Liver (tissue), 10 donors: ENCODE measurements at places on chromosomes 13 and 19. TPM values are rescaled to one million over a fixed set of nuclear protein-coding genes. Genes with fewer than 3 reads are reported as not detected.
A peak's percentile ranks its signal among the peaks of the same experiment; 100 is the strongest.

DNA sequence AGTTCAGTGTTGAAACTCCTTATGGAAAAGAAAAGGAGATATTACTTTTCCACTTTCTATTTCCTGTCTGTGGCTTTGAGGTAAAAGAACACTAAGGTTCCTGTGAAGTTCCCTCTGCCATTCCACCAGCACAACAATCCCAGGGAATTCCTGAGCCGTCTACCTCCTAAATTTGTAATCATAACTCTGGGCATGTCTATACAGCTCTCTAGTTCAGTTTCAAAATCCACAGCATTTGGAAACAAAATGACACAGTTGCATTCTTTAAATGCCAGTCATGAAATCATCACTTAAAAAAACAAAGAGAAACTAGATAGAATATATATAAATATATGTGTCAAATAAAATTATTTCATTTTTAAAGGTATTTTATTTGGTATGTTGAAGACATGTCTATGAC lies 9.0 kb upstream of the THSD1 start:
- no peaks in the 10 kb centered on the region for H3K27me3 ChIP-seq
- H3K4me1 ChIP-seq: peaks cover 3% of the 10 kb centered on the region
- DNase-seq: no peak
- H3K27ac ChIP-seq: no peak overlapping the region
- H3K36me3 ChIP-seq: peaks cover 42% of the 10 kb centered on the region

DNA sequence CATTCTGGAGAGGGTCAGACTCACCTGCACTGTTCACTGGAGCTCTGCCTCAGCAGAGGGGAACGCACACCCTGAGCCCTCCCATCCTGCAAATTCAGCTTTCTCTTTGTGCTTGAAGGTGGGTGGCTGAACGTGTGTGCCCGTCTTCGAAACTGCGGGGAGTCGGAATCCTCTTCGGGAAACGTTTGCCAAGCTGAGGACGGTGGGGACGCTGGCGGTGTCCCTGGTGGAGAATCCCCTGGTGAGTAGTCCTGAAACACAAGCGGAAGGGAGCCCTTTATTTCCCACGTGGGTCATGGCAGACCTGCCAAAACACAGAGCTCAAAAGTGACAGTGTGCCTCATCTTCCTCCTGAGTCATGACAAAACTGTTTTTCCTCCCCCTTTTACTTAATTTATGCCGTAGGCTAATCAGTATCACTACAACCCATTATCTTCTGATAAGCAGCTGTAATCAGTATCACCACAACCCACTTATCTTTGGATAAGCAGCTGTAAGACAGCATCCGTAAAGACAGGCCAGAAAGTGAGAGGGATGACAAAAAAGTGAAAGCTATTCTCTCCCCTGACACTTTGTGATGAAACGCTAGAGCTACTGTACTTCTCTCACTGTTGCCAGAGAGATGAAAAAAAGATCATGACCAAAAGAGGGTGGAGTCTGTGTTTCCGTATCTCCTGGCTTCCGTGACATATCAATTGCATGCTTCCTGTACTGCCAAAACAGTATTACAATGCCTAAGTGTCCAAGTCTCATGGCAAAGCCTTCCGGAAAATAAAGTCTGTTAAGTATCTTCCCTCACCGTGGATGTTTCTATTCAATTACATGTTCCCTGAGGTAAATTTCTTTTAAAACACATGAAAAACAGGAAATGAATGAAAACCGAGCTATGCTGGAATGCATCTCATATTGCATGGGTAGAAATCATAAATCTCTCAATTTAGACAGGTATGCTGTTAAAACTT lies 155.5 kb downstream of the TBC1D4 start:
- no peak overlapping the region for H3K27ac ChIP-seq
- H3K36me3 ChIP-seq: no peaks in the 10 kb centered on the region
- H3K4me1 ChIP-seq: peaks cover 9% of the 10 kb centered on the region
- no peak overlapping the region for H3K4me3 ChIP-seq
- H3K27me3 ChIP-seq: no peaks in the 10 kb centered on the region
- DNase-seq: no peak

DNA sequence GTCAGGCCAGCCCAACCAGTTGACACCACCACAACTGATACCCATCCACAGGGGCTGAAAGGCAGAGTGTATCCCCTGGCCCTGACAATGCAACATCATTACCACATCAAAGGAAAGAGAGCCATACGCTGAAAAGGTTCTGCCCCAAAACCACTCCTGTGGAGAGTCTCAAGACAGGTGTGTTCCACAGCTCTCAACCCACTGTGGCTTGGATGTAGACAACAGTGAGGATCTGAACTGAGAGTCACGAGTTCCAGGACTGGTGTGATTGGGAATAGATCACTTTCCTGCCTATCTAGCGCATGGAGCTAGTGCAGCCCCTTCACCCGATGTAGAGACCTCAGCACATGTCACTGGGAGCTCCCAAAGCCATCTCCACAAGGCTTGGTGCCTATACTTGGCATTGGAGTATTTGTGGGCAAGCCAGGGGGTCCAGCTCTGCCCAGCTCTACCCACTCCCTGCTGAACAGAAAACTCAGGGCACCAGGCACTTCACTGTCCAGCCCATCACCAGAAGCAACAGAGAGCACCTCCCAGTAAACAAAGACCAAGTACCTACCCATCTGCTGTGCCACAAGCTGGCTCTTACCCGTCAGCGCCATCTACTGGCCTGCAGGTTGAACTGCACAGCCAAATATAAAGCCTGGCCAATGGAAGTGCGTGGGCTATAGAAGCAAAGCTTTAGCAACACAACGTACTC lies 579.5 kb downstream of the UQCRFS1 start:
- H3K4me3 ChIP-seq: no peak overlapping the region
- H3K27ac ChIP-seq: no peak overlapping the region
- peak; percentile 55 for DNase-seq
- H3K36me3 ChIP-seq: no peaks in the 10 kb centered on the region
- H3K27me3 ChIP-seq: no peaks in the 10 kb centered on the region

DNA sequence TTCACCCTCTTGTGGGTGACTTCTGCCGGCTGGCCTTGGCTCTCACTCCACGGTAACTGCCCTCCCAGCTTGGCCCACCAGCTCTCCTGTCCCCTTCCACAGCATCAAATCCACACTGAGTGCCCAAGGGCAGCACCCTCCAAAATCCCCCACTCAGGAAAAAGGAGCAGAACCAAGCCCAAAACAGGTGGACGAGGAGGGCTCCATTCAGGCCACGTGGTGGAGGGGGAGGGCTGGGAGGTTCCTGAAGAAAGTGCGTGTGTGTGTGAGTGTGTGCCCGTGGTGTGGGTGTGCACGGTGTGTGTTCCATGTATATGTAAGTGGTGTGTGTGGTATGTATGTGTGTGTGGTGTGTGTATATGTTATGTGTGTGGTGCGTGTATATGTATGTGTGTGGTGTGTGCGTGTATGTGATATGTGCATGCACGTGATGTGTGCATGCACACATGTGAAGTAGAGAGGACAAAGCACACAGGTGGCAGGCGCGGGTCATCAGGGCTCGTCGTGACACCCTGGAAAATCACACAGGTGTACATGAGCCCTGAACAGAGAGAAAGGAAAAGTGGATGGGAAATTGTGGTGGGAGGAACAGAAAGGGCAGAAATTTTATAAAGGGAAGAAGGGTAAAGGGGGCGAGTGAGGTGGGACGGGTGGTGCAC lies 76.9 kb downstream of the COL4A1 start:
- no peak overlapping the region for H3K27ac ChIP-seq
- DNase-seq: no peak
- H3K36me3 ChIP-seq: no peaks in the 10 kb centered on the region
- H3K27me3 ChIP-seq: no peaks in the 10 kb centered on the region

DNA sequence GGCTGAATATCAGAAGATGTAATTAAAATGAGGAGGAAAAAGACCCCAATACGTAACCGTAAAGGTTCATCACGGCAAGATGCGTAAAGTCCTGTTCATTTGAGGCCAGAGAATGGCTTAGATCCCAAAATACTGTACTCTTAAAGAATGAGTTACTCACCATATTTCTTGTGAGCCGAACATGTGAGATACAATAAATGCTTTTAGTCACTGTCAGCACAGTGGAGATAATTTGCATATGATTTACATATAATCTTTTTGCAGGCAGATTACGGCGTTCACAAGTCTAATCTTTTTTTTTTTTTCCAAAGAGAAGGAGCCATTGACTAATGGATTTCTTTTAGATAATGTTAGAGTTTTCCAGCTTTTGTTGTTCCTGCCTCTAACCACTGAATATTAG lies 28.4 kb downstream of the AMER2 start:
- no peaks in the 10 kb centered on the region for H3K4me1 ChIP-seq
- H3K27me3 ChIP-seq: peaks cover 4% of the 10 kb centered on the region
- no peak overlapping the region for H3K4me3 ChIP-seq
- no peaks in the 10 kb centered on the region for H3K36me3 ChIP-seq

DNA sequence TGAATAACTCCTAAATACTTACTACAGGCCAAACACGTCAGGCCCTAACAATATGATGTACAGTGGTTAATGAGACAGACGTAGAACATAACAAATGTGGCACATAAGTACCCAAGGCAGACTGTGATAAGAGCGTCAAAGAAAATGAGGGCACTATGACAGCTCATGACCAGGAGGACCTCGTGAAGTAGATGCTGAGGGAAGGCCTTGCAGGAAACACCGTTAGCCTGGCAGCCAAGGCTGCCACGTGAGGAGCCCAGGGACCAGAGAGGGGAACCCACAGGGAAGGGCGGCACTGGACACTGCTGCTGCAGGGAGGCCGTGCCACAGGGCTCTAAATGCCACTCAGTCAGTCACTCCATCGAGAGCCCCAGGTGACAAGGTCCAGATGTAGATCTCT lies 5.7 kb downstream of the TUBGCP3 start:
- H3K4me3 ChIP-seq: no peak overlapping the region
- DNase-seq: no peak
- no peaks in the 10 kb centered on the region for H3K27me3 ChIP-seq
- no peak overlapping the region for H3K27ac ChIP-seq
- H3K4me1 ChIP-seq: no peaks in the 10 kb centered on the region

DNA sequence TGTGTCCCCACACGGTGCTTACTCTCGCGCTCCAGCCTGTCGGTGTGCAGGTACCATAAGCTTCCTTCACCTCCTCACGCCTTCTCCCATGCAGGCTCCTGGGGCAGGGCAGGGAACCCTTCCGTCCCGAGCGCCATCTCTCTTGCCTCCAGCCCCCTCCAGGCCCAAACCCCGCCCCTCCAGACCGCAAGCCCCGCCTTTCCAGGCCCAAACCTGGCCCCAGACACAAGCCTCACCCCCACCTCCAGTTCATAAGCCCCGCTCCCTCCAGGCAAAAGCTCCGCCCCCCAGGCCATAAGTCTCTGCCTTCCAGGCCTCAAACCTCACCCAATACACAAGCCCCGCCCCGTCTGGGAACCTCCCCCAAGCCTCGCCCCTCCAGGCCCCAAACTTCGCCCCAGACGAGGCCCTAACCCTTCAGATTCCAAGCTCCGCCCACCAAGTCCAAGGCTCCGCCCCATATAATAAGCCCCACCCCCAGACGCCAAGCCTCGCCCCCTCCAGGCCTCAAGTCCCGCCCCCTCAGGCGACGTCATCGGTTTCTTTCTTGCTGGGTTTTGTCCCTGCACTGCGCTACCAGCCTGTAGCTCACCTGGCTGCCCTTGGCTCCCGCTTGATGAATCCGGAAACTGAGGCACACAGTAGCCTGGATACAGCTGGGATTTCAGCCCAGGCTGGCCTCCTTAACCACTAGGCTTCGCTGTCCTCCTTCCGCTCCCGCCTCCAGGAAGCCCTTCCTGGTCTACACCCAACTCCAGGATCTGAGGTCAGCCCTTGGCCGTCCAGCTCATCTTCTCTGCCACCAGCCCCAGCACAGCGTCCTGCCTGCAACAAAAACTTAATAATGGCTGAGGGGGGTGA lies 16.1 kb downstream of the MKNK2 start:
- no peaks in the 10 kb centered on the region for H3K27me3 ChIP-seq
- peak; percentile 61 for DNase-seq
- H3K4me1 ChIP-seq: peaks cover 4% of the 10 kb centered on the region
- H3K4me3 ChIP-seq: no peak overlapping the region
- no peak overlapping the region for H3K27ac ChIP-seq

DNA sequence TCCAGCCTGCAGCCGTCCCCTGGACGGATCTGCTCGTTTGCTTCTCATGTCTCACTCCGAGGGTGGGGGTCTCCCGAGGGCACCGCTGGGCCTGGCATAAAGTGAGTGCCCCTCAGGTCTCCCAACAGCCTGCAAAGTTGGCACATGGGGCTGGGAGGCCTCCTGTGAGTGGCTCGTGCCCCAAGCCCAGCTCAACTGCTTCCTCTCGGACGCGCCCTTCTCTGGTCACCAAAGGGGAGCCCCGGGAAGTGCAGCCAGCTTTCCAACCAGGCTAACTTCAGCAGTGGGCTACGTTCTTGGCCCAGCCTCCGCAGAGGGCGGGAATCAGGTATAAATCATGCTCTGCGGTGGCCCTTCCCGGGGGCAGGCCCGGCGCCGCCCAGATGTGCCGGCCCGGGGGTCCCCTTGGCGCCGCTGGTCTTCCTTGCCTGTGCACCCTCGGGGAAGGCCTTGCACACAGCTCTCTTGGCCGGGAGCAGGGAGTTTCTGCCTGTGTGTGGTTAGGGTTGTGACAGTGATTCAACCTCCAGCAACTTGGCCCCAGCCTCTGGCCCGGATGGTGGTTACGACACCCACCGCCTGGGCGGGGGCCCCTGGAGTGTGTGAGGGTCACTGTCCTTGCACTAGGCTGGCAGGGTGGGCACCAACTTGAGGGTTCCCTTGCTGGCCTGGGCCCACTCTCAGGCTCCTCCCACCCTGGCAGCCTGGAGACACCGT lies 20.7 kb downstream of the CEBPG start:
- H3K27ac ChIP-seq: peak overlapping the region; percentile 91
- H3K27me3 ChIP-seq: no peaks in the 10 kb centered on the region
- H3K4me3 ChIP-seq: no peak overlapping the region
- DNase-seq: peak; percentile 56
- peaks cover 68% of the 10 kb centered on the region for H3K4me1 ChIP-seq
- H3K36me3 ChIP-seq: no peaks in the 10 kb centered on the region

DNA sequence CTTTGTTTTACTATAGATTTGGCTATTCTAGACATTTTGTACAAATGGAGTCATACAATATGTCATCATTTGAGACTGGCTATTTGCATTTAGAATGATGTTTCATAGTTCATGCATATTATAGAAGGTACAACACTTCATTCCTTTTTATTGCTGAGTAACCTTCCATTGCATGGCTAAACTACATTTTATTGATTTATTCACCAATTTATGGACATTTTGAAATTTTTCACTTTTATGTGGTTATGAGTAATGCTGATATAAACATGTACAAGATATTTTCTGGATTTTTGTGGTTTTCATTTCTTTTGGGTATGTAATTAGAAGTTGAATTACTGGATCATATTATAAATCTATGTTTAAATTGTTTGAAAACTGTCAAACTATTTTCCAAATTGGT lies 710.3 kb upstream of the SLITRK5 start:
- no peaks in the 10 kb centered on the region for H3K4me1 ChIP-seq
- H3K27me3 ChIP-seq: no peaks in the 10 kb centered on the region
- H3K36me3 ChIP-seq: no peaks in the 10 kb centered on the region
- H3K4me3 ChIP-seq: no peak overlapping the region
- no peak for DNase-seq

GRCh38 chr13:62038214-62038613 lies 622.6 kb upstream of the PCDH20 start:
- H3K36me3 ChIP-seq: no peaks in the 10 kb centered on the region
- H3K27me3 ChIP-seq: no peaks in the 10 kb centered on the region
- H3K27ac ChIP-seq: no peak overlapping the region
- H3K4me1 ChIP-seq: no peaks in the 10 kb centered on the region
- DNase-seq: no peak
- no peak overlapping the region for H3K4me3 ChIP-seq

GRCh38 chr19:49362048-49362928 lies at the start of gene TEAD2:
Gene TEAD2, minus strand, starts transcription at chr19:49362416. Its CDS starts 2,341 bp downstream, at chr19:49360075.
- no peaks in the 10 kb centered on the region for H3K27me3 ChIP-seq
- H3K27ac ChIP-seq: peak within 1 kb of the TSS; percentile 78
- H3K36me3 ChIP-seq: no peaks in the 10 kb centered on the region
- H3K4me3 ChIP-seq: peak within 1 kb of the TSS; percentile 74

HPN gene
- total RNA-seq: 130 TPM

FUT3 gene
- total RNA-seq: not detected

GDF15 gene
- 11.6 TPM for total RNA-seq

IL17D gene
- 0.19 TPM for total RNA-seq
